Right kidney (tissue), 9 donors: ENCODE measurements at places on chromosomes 7 and 10.

- no peak for DNase-seq
These were observed 824.6 kb upstream of the IGFBP3 start for GRCh38 chr7:46745707-46746090.

- no peak for DNase-seq
These were observed 126.2 kb downstream of the LHPP start for GRCh38 chr10:124587811-124588211.

DNA sequence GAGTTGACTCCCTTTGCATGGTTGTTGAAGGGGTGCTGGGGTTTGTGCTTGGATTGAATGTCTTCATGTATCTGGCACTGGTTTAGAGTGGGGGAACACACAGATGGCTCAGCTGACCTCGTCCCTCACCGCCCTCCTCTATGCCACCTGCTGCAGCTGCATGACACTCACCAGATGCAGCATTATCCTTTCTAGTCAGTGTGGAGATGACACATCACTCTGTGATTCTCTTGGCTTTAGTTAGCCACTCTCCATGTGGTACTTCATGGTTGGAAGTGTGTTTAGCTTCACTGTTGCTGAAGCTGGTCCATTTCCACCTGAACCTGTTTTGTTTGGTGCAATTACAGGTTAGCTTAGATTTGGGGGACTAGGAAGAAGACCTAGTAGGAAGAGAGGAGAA lies 56.3 kb upstream of the BMPER start:
- DNase-seq: no peak

DNA sequence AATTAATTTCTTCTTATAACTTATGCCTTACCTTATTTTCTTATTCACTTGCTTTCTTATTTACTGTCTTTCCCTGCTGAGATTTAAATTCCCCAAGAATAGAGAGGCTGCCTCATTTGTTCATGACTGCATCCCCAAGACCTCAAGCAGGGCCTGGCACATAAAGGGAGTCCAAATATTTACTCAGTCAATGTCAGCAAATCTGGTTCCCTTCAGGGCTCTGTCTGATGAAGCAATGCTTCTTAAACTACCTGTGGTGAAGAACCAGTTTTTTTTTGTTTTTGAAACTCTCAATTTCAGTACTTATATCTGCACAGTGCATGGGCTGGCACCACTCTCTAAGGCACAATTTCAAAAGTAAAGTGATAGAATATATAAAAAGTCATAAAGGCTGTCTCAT lies 4.7 kb downstream of the ZNF239 start:
- DNase-seq: no peak

DNA sequence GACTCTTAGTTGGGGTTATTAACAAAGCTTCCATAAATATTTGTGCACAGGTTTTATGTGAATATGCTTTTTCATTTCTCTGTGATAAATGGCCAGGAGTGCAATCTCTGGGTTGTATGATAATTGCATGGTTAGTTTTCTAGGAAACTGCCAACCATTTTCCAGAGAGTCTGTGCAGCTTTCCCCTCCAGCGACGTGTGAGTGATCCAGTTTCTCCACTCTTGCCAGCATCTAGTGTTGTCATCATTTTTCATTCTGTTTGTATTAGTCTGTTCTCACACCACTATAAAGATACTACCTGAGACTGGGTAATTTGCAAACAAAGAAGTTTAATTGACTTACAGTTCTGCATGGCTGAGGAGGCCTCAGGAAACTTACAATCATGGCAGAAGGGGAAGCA lies 319.6 kb upstream of the SHH start:
- DNase-seq: no peak

- no peak for DNase-seq
These were observed 93.7 kb downstream of the EPC1 start for GRCh38 chr10:32253276-32253675.

DNA sequence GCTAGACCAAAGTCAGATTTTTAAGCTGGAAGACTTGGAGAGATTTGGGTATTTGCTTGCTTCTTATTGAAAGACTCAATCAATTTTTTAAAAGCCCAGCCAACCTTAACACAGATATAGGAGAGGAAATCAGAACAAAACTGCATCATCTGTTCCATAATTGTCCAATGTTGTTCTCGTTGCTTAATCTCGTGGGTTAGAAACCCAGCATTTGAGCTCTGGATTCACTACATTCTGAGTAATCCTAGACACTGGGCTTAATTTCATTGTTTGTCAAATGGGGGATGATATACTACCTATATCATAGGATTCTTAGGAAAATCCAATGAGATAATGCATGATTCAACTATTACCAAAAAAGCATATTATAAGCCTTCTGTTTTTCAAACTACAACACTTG lies 48.9 kb downstream of the CALD1 start:
- no peak for DNase-seq
